H1 (cell line): ENCODE measurements at places on chromosomes 6 and 20.

- DNase-seq = peak; percentile 10
These were observed 288.3 kb downstream of the NRN1 start for GRCh38 chr6:5718231-5718947.

GRCh38 chr6:169738204-169738975 is 13.0 kb downstream of the DYNLT2 start:
- DNase-seq = no peak

- no peak for DNase-seq
These were observed 353.4 kb downstream of the PTPRT start for GRCh38 chr20:42836339-42836738.

- no peak for DNase-seq
These were observed 12.9 kb downstream of the OR2A4 start for GRCh38 chr6:131688286-131688685.

DNA sequence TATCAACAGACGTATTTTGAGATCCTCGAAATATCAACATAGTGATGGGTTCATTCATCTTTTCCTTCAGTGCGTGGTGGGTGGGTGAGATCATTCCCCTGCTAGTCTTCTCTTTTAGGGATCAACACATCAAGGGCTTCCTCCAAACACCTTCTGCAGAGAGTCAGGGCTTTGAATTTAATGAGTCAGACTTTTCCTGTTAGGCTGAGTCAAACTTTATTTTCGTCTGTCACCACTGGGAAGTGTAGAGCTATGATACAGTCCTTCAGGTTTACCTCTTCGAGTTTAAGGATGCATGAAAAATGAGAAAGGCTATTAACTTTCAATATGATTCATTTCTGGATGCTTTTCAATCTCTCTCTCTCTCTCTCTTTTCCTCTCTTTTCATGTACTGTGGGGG is 189.1 kb downstream of the BMP2 start:
- DNase-seq = no peak

DNA sequence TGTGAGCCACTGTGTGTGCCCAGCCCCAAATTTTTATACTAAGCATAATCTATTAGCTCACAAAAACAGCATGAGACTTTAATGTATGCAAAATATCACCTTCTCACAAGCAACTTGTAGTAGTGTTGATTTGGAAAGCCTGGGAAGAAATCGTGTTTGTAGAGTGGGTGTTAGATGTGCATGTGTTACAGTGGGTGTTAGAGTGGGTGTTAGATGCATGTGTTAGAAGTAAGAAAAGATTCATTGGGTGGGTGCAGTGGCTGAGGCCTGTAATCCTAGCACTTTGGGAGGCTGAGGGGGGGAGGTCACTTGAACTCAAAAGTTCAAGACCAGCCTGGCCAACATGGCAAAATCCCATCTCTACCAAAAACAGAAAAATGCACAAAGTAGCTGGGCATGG is 6.3 kb upstream of the SCAF8 start:
- no peak for DNase-seq

DNA sequence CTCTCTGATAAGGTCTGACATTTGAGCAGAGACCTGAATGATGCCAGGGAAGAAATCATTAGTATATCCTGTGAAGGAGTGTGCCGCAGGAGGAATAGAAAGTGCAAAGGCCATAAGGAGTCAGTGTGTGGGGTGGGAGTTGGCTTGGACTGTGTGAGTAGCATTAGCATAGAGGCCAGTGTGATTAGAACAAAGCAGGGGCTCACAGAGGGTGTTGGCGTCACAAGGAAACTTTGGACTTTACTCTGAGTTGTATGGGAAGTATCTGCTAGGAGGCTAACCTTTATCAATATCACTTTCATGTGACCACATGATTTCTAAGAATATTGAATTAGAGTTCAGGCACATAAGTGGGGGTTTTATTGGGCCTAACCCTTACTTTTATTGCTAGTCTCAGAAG is 12.1 kb downstream of the TMEM200A start:
- DNase-seq = no peak

- DNase-seq = no peak
These were observed 38.6 kb upstream of the FABP7 start for GRCh38 chr6:122740936-122741335.
